ENCODE measurements at places on chromosomes 4 and X.

DNA sequence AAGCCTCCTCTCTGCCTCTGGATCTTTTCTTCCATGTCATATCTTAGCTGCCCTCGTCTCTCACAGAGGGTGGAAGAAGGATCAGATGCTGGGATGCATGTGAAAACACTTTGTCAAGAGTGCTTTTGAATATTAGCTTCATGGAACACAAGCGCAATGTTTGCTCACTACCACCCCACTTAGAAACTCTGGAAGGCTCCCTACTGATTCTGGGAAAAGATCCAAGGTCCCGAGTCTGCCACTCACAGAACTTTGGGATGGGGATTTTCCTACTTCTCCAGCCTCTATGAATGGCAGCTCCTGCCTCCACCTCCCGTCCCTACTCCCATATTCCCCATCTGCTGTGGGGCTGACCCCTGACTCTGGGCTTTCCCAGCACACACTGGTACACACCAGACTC lies 40.2 kb upstream of the CRMP1 start:
- no peak for DNase-seq

DNA sequence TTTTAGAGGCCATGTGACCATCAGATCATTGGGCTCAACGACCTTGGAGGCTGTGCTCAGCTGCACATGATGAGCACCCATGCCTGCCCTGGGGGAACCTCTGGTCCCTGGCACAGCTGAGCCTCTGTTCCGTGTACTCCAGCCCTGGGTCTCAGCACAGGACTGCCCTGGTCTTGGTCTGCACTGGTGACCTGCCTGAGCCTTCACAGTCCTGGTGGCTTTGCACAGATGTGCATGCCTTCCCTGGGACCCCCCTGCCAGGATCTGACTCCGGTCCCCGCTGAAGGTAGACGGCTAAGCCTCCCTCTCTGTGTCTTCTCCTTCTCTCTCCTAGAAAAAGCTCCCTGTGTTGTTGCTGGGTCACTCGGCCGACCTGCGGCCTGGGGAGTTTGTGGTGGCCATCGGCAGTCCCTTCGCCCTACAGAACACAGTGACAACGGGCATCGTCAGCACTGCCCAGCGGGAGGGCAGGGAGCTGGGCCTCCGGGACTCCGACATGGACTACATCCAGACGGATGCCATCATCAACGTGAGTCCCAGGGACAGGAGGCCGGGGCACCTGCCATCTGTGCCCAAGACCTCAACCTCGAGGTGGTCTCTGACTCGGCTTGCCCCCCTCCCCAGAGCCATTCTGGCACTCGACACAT lies 21.6 kb downstream of the HTRA3 start:
- no peak for DNase-seq

DNA sequence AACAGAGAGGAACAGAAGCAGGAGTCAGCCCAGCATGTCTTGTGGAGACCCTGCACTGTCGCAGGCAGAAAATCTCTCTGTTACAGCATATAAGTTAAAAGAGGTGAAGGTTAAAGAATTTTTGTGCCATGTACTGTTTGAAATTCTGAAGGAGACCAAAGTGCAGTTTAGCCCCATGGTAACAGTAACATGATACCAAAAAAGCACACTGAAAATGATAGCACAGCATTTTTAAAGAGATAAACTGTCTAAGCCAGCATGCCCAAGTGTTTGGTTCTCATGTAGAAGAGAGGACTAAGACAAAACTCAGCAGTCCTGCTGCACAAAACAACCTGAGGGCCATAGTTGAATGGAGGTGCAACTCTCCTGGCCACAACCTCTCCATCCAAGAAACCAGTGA lies 41.9 kb upstream of the PARM1 start:
- DNase-seq = no peak

DNA sequence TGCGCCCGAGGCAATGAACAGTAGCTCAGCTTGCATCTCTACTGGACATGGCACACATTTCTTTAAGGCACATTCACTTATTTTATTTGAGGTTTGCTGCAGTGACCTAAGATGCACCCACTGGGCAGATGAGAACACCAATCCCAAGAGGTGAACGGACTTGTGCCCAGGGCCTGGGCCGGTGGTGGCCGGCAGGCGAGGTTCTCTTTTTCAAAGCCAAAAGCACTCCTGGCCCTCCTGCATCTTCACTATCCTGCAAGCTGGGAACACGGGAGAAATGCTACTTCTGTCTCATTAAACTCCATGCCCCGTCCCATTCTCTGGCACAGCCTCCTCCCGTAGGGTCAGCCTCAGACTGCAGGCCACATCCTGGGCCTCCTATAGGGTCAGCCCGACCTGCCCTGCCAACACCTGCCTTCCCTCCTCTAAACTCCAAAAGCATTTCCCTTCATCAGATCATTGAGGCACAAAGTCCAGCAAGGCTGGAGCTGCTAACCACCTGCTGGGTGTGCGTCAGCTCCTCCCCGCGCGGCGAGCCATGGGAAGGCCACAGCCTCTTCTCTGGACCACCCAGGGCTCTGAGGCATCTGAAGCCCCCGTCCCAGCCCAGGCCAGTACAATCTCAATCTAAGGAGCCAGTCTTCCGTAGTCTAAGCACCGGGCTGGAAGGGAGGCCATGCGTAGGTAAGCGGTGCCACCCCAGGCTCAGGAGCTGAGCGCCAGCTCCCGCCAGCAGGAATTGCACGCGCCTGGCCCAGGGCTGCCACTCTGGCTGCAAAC lies 166.1 kb downstream of the AFAP1 start:
- no peak for DNase-seq

- DNase-seq = no peak
These were observed 68.9 kb downstream of the HTRA3 start for GRCh38 chr4:8338351-8338961.

GRCh38 chrX:49879656-49880277 lies 483 bp downstream of the USP27X start:
- DNase-seq = no peak

DNA sequence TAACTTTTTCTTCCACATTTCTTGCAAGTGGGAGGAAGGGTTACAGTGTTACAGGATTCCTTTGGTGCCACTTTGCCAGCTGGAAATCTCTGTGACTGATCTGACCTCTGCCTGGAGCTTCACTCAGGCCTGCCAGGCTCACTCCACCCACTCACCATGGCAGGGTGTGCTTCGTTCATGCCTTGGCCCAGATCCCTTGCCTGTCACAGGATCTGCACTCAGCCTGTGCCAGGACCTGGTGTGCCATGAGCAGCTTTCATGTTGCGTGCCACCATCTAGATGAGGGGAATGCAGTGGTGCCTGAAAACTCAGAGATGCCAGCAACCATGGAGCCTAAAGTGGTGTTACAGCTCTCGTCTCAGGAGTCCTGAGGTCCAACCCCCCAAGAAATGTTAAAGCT lies 2596.4 kb downstream of the PCDH7 start:
- DNase-seq = no peak

DNA sequence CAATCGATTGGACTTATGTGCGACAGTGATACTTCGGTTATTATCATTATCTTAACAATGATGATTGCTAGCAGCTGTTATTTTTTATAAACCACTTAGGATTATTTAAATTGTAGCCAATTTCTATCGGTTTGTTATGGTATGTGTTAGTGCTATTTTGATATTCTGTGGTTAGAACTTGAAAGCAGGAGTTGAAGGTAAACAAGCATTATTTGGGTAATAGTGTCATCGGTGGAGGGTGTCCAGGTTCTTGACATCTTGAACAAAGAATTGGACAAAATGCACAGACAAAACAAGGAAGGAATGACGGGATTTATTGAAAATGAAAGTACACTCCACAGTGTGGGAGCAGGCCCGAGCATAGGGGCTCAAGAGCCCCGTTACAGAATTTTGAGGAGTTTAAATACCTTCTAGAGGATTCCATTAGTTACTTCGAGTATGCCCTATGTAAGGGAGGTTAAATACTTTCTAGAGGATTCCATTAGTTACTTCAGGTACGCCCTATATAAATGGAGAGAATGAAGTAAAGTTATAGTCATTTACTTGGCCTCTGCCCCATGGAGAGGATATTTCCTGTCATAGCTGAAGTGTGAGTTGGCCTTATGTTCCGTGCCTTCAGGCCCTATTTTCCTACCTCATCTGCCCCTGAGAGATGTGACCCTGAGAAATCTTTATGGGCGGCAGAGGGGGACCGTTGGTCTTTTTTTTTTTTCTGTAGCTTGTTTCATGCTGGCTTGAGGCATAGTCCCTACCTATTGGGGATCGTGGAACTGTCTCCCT lies 13.1 kb downstream of the MOB1B start:
- no peak for DNase-seq

DNA sequence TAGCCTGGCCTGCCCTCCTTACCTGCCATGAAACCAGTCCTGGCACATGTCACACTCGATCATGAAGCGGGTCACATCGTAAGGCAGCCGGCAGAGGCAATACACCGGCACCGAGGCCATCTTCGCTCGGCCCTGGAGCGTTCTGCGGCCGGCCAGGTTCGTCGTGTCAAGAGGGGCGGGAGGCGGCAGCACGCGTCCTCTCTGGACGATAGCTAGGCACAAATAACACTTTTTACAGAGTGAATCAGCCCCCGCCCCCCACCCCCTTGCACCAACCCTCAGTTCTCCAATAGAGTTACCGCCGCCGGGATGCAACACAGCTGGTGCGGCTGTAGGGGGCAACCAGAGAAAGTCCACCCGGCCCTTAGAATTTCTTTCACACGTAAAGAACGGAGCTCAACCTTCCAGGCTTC lies 1.7 kb downstream of the PHF8 start:
- DNase-seq = peak; percentile 35

- DNase-seq = no peak
These were observed 52.0 kb downstream of the DRD5 start for GRCh38 chr4:9833421-9833820.

GRCh38 chr4:77959566-77960338 lies 97.1 kb downstream of the MRPL1 start:
- DNase-seq = no peak

DNA sequence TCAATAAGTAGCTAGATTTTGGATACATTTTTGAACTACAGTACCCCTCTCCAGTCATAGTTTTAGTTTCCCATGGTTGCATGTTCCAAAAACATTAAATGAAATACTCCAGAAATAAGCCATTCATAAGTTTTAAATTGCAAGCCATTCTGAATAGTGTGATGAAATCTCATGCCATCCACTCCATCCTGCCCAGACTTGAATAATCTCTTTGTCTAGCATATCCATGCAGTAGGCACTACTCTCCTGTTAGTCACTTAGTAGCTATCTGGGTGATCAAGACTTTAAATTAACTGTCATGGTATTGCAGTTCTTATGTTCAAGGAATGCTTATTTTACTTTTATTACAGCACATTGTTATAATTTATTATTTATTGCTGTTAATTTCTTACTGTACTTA lies 237.4 kb downstream of the SPANXN1 start:
- no peak for DNase-seq

DNA sequence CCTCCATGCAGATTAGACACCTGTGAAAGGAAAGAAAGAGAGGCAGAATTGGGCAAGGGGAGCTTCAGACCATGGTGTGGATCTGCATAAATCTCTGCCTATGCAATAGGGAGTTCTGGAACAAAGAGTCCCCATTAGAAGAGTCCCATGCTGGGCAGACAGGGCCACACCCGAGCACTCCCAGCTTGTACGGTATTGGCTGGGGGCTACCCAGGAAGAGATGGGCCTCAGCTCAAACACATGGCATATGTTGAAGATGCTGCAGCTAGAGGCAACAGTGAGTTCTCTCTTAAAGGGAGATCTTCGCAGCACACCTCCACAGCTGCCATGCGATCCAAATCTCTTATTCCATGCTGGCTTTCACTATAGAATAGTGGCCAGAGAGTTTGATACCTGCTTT lies 24.7 kb downstream of the CCNG2 start:
- no peak for DNase-seq

DNA sequence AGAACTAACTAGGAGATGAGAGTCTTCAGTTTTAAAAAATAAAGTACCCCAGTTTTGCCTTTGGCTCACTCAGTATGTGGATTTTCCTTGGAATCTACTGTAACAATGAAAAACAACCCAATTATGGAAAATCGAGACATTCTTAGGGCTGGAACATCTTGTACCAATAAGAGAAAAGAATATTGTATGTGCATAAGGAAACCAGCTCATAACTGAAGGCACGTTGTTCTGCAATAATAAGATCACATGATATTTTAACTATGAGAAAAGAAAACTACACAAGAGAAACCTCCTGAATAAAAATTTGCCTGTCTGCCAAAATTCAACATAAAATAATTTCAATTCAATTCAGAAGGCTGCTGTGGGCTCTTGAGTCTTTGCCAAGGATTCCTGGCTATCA lies 261.8 kb upstream of the EDNRA start:
- DNase-seq = no peak

DNA sequence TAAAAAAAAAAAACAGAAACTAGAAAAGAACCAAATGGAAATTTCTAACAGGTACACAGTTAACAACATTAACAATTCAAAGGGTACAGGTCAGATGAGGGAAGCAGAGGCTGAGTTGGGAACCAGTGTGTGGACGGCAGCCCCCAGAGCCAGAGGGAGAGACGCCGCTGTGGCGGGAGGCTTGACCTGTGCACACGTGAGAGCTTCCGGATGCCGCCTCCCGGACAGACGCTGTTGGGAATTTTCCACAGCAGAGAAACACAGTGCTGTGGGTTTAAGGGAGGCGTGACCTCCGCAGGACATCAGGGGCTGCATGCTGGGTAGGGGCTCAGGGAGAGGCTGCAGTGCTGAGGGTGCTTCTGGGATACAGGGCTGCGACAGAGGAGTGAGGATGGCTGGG lies 22.2 kb downstream of the TACC3 start:
- DNase-seq = no peak

- DNase-seq = no peak
These were observed 55.2 kb downstream of the TBC1D14 start for GRCh38 chr4:6964858-6965257.
